ENCODE measurements at places on chromosomes 2 and 18. TPM values are rescaled to one million over a fixed set of nuclear protein-coding genes. Genes with fewer than 3 reads are reported as not detected.

GRCh38 chr2:191165176-191165643, 14.4 kb upstream of the STAT4 start:
- DNase-seq: no peak

DNA sequence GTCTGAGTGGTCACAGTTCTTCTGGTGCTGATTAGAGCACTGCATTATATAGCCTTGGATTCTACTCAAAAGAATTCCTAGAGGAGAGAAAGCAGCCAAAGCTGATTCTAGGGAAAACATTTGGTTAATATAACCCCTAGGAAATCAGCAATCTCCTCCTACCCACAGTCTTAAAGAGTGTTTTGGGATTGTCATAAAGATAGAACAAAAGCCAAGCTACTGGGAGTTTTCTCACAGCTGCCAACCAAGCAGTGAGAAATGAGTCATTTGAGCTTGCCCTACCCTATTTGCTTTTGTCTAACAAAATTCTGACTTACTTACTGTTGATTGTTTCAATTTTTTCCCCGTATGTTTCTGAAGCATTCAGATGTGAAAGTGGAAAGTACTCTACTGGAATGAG, 469.3 kb downstream of the PLCL1 start:
- DNase-seq: no peak

IL1F10 gene
- total RNA-seq: not detected

DNA sequence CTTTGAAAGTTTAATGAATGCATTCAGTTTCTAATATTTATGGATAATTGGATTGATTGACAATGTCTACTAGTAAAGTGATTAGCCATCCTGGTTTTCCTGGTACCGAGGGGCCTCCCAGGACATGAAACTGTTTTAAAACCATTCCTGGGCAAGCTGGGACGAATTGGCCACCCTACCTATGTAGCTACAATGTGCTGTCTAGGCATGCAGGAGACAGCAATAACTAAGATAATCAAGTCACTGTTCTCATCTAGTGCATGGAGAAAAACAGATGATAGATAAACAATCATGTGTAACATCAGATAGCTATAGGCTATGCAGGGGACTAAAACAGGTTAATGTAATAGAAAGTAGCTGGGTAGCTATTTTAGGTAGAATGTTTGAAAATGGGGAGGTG, 67.1 kb downstream of the PMAIP1 start:
- peak; percentile 73 for DNase-seq

DNA sequence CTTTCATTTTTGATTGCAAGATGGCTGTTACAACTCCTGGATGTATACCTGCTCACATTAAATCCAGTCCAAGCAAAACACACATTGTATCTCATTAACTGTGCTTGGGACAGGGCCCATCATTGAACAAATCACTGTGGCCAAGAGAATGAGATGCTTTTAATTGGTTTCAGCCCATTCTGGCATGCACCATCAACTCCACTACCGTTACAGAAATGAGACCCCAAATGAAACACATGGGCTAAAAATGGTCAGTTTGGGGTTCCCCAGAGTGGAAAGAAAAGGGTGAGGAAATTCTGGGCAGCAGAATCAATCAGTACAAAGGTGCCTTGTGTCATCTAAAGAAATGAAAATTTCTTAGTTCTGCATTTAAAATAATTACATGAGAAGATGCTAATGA, 52.7 kb downstream of the FAM171B start:
- DNase-seq: no peak

GRCh38 chr2:54613386-54613785, 110.1 kb upstream of the EML6 start:
- no peak for DNase-seq

DNA sequence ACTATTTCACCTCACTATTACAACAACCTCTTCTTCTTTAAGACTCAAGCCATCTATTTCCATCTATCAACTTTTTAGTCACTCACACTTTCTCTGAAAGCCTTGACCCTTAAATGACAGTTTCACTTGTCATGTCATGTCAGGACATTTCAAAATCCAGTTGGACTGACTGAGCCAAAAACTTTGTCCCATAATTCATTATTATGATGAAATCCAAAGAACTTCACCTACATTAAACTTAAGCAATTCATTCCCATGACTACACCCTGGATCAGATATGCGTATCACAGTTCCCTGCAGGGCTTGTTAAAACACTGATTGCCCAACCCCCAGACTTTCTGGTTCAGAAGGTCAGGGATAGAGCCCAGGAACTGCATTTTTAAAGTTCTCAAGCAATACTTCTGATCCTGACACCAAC, 26.5 kb downstream of the LDAH start:
- DNase-seq: peak; percentile 74

GRCh38 chr2:214503568-214503967, 92.7 kb downstream of the VWC2L start:
- DNase-seq: no peak

GPR39 gene
- 10.5 TPM for total RNA-seq

SERPINB13 gene
- 5.9 TPM for total RNA-seq

- DNase-seq: no peak
Observed at GRCh38 chr2:17571681-17572080, 31.2 kb downstream of the VSNL1 start.

GMCL1 gene
- total RNA-seq: 11.9 TPM
